ENCODE measurements at places on chromosomes 1 and 21. TPM values are rescaled to one million over a fixed set of nuclear protein-coding genes. Genes with fewer than 3 reads are reported as not detected.

The PLXNA2 gene
- total RNA-seq, result 86.1 TPM

- DNase-seq, result no peak
These were observed 121.2 kb downstream of the DUSP10 start for GRCh38 chr1:221620437-221621384.

The PRAMEF26 gene
- not detected for total RNA-seq

GRCh38 chr1:33169290-33170055 lies 12.4 kb downstream of the TRIM62 start:
- no peak for DNase-seq

The S100A13 gene
- 284 TPM for total RNA-seq

The AADACL4 gene
- total RNA-seq, result not detected
